Purkinje cell (primary cell): ENCODE measurements at places on chromosomes 16 and 17. TPM values are rescaled to one million over a fixed set of nuclear protein-coding genes. Genes with fewer than 3 reads are reported as not detected.

Gene VEZF1
- 5.4 and 7.8 TPM in 2 replicates for polyA plus RNA-seq

Gene ANKFN1
- 4.0 TPM in 1 of 2 replicates, not detected in the other for polyA plus RNA-seq

Gene ABI3
- not detected in 2 replicates for polyA plus RNA-seq

Gene SLC16A6
- 5.8 and 6.4 TPM in 2 replicates for polyA plus RNA-seq

Gene CDH1
- not detected in 2 replicates for polyA plus RNA-seq

Gene CDC6
- not detected in 2 replicates for polyA plus RNA-seq

Gene LGALS9
- polyA plus RNA-seq, result 0.97 TPM in 1 of 2 replicates, not detected in the other

Gene SSTR5
- polyA plus RNA-seq, result not detected in 2 replicates

Gene SLC52A1
- polyA plus RNA-seq, result not detected in 2 replicates

Gene ACSM2B
- not detected in 2 replicates for polyA plus RNA-seq

Gene SEZ6L2
- 97.4 and 138 TPM in 2 replicates for polyA plus RNA-seq

Gene RPL27
- 857 and 976 TPM in 2 replicates for polyA plus RNA-seq

Gene ICAM2
- polyA plus RNA-seq, result 5.1 and 6.0 TPM in 2 replicates
